ENCODE measurements at places on chromosomes 1 and 21. TPM values are rescaled to one million over a fixed set of nuclear protein-coding genes. Genes with fewer than 3 reads are reported as not detected.

Gene MX2
- 2.6 TPM for total RNA-seq

Gene LCE1A
- total RNA-seq = not detected

Gene NR5A2
- total RNA-seq = not detected

Gene C1orf56
- 0.85 TPM for total RNA-seq
